Stimulated activated CD8-positive, alpha-beta memory T cell treated with anti-CD3 and anti-CD28 coated beads, Interleukin-4, amount 100 ng/mL, for 4 hours (primary cell): ENCODE measurements at places on chromosomes 16 and 17.
A peak's percentile ranks its signal among the peaks of the same experiment; 100 is the strongest.

DNA sequence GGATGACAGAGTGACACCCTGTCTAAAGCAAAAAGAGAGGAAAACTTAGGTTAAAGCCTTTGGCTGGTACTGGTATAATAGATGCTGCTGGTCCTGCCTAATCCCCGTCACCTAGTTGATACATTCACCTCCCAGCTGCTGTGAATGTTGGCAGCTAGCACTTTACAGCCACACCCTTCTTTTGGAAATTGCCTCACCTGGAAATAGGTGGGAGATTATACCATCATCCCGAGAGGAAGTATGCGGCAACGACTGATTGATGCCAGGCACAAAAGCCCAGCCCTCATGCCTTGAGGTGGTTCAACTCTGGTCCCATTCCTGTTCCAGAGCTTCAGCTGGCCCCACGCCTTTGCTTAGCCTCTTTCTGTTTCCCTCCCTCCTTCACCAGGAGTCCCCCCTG lies 53.2 kb upstream of the SIAH1 start:
- DNase-seq = no peak

- DNase-seq = no peak
These were observed 22.9 kb downstream of the CLUH start for GRCh38 chr17:2688351-2689342.

DNA sequence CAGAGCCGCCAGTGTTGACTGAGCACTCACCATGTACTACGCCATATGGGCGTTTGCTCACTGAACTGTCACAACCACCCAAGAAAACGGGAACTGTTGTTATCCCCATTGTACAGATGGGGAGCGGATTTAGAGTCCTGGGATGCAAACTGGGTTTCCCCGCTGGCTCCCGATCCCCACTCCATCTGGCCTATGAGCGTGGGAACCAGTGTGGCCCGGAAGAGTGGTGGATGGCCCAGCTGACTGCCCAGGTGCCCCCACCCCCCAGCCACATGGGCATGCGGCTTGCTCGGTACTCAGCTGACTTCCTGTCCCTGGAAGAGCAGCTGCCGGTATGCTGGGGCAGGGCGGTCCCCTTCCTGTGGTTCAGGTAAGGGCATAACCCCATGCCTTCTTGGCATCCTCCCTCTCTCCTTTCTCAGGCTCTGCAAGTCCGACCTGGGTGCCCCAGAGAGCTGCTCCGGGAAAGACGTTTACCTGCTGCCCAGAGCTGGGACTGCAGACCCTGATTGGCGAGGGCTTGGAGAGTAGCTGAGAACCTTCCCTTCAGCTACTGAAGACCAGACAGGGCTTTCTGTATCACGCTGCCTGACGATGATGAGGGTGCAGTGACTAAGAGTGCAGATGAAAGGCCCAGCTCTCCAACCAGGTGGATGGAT lies 16.2 kb downstream of the SOCS3 start:
- DNase-seq = peak; percentile 53

- DNase-seq = no peak
These were observed 11.7 kb upstream of the ZNF594 start for GRCh38 chr17:5203178-5203907.

- DNase-seq = no peak
These were observed 67.6 kb upstream of the ANKFN1 start for GRCh38 chr17:56085576-56086267.

- no peak for DNase-seq
These were observed 57.6 kb upstream of the IRX5 start for GRCh38 chr16:54873071-54873470.

DNA sequence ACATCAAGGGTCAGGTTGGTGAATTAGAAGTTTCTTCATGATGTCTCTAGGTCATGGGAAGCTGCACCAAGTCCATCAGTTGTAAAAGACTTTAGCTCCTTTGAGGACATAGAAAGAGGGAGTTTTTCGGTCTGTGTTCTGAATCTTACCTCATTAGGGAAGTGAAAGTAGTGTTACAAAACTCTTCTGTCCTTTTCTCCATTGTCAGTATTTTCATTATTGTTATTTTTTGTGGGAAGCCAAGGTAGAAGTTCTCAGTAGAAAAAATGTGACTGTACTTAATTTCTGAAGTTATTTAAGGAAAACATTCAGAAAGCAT lies 24.2 kb downstream of the MAP3K3 start:
- no peak for DNase-seq

DNA sequence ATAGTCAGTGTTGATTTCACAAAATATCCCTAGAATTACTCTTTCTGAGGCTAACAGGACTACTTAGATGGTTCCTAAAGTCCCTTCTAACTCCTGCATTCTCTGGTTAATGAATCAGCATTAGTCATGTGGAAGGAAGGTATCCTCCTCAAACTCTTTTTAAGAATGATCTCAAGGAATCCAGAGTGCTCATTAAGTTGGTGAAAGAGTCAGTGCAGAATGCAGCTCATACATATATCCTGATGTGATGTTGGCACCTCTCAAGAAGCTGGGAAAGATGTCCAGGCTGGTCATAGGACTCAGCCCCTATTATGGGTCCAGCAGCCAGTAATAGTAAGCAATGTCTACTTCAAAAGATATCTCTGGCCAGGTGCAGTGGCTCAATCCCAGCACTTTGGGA lies 65.5 kb downstream of the PIGL start:
- no peak for DNase-seq

GRCh38 chr16:67146523-67147357 lies 4.1 kb downstream of the B3GNT9 start:
- DNase-seq = no peak

DNA sequence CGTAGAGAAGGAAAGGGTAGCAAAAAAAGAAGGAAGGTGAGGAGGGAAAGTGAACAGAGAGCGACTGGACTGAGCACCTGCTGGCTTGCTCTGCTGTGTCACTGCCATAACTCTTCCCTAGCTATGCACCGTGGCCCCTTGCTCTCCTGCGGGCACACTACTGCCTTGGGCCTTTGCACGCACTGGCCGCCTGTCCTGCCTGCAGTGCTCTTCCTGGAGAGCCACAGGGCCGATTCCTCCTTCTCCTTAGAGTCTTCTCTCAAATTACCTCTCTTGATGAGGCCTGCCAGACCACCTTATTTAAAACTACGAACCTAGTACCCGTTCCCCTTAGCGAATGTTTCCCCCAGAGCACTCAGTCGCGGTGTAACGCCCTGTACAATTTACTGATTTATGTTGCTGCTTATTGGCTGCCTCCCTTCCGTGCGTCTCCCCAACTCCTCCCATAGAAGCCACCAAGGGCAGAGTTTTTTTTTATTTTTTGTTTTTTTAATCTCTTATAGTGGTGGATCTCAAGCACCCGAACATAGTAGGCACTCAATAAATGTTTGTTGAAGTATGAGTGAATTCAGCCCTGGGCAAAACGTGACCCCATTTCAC lies 70.3 kb downstream of the RAI1 start:
- no peak for DNase-seq

DNA sequence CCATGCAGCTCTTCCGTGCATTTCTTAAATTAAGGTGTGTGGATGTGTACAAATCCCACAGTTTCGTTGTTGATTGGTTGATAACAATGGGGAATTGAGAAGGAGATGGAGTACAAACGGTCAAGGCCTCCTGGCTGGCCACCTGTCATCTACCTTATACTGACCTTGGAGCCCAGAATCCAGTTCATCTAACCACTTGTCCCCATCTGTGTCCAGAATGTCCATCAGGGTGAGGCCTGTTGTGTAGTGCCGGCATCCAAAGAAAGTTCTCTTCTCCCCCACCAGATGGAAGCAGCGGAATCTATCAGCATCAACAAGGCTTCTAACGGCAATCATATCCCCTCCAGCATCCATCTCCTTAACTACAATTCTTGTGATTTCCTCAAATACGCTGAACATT lies 1.5 kb downstream of the GSDMB start:
- DNase-seq = no peak

DNA sequence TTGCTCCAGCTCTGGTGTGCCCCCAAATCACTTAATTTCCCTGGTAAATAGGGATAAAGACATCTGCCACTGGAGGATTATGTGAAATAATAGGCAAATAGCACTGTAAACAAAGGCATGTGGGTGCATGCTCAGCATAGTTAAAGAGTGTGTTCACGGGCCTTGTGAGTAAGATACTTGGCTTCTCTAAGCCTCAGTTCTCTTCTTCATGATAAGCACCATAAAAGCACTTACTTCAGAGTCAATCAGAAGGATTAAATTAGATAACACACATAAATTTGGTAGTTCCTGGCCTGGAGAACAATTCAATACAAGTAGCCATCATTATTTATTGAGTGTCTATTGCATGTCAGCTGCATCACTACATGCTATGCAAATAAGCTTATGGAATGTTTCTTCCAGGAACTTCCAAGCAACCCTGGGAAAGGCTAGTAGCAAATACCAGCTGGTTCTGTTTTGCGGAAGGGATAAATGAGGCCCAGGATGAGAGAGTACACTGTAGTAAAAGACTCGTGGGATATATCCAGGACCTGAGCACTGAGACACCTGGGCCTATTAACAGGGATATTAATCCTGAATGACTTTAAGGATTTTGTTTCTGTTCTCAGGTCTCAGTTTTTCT lies 14.5 kb downstream of the CCL11 start:
- DNase-seq = no peak

DNA sequence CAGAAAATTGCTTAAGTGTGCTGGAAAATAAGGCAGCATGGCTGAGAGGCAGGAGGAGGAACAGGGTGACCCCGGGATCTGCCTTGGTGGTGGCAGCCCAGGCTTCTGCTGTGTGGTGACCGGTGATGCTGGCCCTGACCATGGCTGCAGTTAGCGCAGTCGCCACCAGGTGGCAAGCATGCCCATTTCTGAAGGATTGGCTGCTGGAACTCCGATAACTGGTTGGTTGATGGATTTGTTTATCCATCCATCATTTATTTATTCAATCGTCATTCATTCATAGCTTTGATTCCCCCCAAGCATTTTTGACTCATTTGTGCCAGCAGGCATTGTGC lies 29.1 kb upstream of the ITGA3 start:
- peak; percentile 62 for DNase-seq

- no peak for DNase-seq
These were observed 26.9 kb upstream of the ZNF750 start for GRCh38 chr17:82866590-82867191.

DNA sequence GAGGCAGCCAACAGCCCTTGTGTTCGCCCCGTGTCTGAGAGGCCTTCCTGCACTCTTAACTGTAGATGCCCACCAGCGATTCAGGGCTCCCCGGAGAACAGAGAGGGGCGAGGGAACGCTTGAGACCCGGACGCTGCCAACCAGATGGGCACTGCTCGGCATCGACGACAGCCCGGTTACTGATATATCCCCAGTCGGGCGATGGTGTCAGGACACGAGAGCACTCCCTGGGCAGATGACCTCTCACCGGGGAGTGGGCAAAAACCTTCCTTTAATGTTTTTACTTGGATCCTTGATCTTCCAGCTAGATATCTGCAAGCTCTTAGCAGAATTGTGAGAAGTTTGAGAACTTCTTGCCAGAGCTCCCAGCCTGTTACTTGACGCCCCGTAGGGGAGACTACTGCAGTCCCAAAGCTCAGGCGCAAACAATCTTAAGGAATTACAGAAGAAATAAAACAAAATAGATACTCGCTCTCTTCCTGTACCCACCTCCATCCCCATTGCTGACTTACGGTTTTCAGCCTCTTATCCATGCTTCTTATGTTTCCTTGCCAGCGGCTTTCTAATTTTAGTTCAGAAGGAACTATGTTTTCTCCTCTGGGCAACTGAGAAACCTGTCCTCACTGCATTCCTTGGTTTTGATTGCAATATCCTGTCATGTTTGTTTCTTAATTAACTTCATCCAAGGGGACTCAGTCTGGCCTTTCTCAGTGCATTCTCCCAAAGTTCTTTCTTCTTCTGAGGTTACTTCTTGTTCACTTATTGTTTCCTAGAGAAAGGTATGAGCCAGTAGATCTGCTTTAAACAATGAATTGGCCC lies 845 bp downstream of the SP2 start:
- DNase-seq = peak; percentile 6

- DNase-seq = no peak
These were observed 14.0 kb downstream of the TMEM92 start for GRCh38 chr17:50288306-50288705.

- DNase-seq = no peak
These were observed 48.9 kb upstream of the MSI2 start for GRCh38 chr17:57207396-57207795.

DNA sequence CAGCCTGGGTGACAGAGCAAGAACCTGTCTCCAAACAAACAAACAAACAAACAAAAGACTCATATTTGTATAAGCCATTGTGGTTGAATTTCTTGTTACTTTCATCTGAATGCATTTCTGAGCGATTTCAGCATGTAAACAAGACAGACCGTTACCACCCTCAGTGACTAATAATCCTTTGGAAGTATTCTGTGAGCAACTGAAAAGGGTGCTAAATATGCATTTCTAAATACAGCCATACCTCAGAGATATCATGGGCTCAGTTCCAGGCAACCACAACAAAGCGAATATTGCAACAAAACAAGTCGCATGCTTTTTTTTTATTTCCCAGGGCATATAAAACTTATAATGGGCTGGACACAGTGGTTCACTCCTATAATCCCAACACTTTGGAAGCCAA lies 109.0 kb downstream of the USP31 start:
- no peak for DNase-seq

DNA sequence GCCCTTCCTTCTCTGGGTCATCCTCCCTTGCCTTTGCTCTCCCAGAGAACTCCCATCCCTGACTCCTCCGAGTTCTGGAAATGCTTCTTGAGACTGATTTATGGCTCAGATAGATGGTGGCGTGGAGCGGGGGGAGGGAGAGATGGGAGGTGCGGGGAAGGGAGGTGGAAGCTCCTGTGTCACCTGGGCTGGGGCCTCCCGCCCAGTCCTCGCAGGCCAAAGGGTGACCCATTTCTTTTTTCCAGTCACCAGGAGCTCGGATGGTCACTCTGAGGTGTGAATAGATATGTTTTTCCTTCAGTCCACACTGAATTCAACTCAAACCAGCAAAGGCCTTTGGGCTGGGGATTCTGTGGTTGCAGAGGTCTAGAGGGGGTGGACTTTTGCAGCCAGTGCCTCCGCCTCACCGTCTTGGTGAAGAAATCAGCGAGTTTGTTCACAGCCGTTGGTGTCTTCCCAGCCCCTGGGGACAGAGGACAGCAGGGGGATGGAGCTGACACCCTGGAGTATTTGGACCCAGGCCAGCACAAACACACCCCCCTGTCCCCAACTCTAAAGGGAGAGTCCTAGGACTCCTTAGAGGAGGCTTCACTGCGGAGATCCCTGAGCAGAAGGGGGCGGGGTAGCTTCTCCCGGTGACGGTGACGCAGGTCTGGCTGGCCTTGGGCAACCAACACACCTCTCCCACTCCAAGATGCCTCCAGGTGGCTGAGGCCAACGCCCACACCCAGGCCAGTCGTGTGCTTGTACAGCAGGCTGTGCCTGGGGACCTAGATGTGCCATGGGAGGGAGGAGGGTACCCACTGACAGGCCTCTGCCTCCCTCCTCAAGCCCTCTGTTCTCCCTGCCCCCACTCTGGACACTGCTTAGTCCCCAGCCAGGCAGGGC lies 80.6 kb downstream of the AMFR start:
- no peak for DNase-seq
